ENCODE measurements at places on chromosomes 2 and 18. TPM values are rescaled to one million over a fixed set of nuclear protein-coding genes. Genes with fewer than 3 reads are reported as not detected.

GRCh38 chr2:175478096-175478768 lies 296.7 kb upstream of the ATP5MC3 start:
- DNase-seq: no peak

DNA sequence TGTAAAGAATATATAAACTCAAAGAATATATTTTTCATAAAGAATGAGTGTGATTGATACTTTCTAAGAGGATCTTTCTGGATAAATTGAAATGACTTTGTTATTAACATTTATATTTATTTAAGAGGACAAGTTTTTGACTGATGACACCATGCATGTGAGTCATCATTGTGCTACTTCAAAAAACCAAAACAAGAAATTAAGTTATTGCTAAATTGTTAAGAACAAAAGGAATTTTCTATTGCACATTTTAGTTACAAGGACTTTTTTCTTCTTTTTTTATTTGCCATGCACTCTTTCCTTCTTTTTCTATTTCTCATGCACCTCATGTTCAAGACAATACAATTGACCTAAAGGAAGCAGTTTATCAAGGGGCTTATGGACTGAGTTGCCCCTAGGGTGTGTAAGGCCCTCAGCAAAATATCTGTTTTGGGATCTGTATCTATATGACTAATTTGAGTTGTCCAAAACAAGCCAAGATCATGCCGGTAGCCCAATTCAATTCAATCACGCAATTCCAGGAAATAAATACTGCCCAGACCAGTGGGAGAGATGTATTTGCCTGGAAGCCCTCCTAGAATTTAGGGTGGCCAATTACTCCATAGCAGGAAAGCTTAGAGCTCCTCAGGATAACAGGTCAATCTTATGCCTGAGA lies 654.3 kb downstream of the METTL4 start:
- no peak for DNase-seq

- DNase-seq: no peak
These were observed 70.5 kb downstream of the RBMS1 start for GRCh38 chr2:160423126-160423525.

- DNase-seq: no peak
These were observed 318.8 kb downstream of the SMAD2 start for GRCh38 chr18:47611649-47612048.

- DNase-seq: no peak
These were observed 96.8 kb downstream of the PTPN4 start for GRCh38 chr2:119856469-119856901.

DNA sequence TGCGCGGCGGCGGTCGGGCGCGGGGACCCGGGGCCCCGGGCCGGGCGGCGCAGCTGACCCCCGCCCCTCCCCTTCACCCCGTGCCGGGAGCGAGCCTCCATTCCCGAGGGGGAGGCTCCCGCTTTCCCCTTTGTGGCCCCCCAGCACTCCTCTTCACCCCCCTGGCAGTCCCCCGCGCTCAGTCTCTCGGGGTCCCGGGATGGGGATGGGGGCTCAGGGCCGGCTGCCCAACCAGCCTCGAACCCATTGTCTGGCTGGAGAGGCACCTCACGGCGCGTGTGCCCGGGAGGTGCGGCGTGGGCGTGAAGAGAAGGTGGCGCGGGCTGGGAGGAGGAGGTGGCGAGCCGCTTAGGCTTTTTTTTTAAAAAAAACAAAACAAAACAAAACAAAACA lies 748 bp downstream of the FMNL2 start:
- DNase-seq: peak; percentile 65

TUBA4B gene
- not detected for total RNA-seq

REG3G gene
- total RNA-seq: not detected

DOK6 gene
- 14.1 TPM for total RNA-seq

B3GNT7 gene
- 4.2 TPM for total RNA-seq

HOXD8 gene
- total RNA-seq: 11.9 TPM

C2orf42 gene
- total RNA-seq: 24.4 TPM
